ENCODE measurements at places on chromosomes 2 and 18. TPM values are rescaled to one million over a fixed set of nuclear protein-coding genes. Genes with fewer than 3 reads are reported as not detected.

The TWIST2 gene
- total RNA-seq: not detected

The NMUR1 gene
- total RNA-seq: 7.0 TPM

The NETO1 gene
- total RNA-seq: not detected

The HEATR5B gene
- 20.6 TPM for total RNA-seq

The PDE1A gene
- total RNA-seq: not detected

The SIX3 gene
- total RNA-seq: not detected

The MATN3 gene
- not detected for total RNA-seq

- H3K27ac ChIP-seq: no peak overlapping the region
- no peaks in the 10 kb centered on the region for H3K27me3 ChIP-seq
- H3K4me3 ChIP-seq: no peak overlapping the region
- H3K4me1 ChIP-seq: no peaks in the 10 kb centered on the region
- no peaks in the 10 kb centered on the region for H3K36me3 ChIP-seq
Measured at GRCh38 chr2:38512211-38512610, 90.5 kb downstream of the HNRNPLL start.

GRCh38 chr2:145184741-145185651 is 665.1 kb upstream of the ZEB2 start:
- no peak overlapping the region for H3K27ac ChIP-seq
- H3K27me3 ChIP-seq: no peaks in the 10 kb centered on the region
- no peak for DNase-seq

GRCh38 chr18:55166260-55166598 is 207.0 kb upstream of the CCDC68 start:
- no peak overlapping the region for H3K4me3 ChIP-seq
- H3K36me3 ChIP-seq: no peaks in the 10 kb centered on the region
- no peak overlapping the region for H3K27ac ChIP-seq
- no peaks in the 10 kb centered on the region for H3K4me1 ChIP-seq

GRCh38 chr2:205776139-205776538 is 93.8 kb downstream of the NRP2 start:
- DNase-seq: no peak
- peaks cover 4% of the 10 kb centered on the region for H3K4me1 ChIP-seq
- H3K4me3 ChIP-seq: no peak overlapping the region
- no peak overlapping the region for H3K27ac ChIP-seq

GRCh38 chr2:23053601-23054000 is 331.4 kb upstream of the KLHL29 start:
- no peak overlapping the region for H3K4me3 ChIP-seq
- no peaks in the 10 kb centered on the region for H3K36me3 ChIP-seq
- no peak for DNase-seq
- H3K27ac ChIP-seq: no peak overlapping the region

DNA sequence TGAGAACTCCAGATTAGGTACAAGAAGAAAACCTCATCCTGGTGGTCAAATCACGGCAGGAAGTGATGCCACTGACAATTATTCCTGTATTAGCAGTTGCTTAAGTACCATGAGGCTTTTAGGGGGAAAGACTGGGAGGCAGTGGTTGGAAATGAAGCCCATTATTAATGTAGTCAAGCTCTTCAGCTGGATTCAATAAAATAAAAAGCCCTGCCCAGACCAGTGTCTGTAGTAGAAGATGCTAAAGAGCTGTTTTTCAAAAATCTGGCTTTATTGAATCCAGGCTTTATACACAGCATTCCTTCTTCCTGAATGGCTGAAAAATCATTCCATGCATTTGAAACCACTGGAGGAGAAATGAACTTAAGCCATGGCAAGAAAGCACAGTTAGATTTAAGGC is 155.2 kb downstream of the BCL2 start:
- H3K27ac ChIP-seq: peak overlapping the region; percentile 49
- no peak for DNase-seq
- no peaks in the 10 kb centered on the region for H3K36me3 ChIP-seq
- peaks cover 62% of the 10 kb centered on the region for H3K4me1 ChIP-seq
- H3K27me3 ChIP-seq: no peaks in the 10 kb centered on the region
- H3K4me3 ChIP-seq: no peak overlapping the region

GRCh38 chr2:28492282-28492681 is 3.6 kb upstream of the PLB1 start:
- no peaks in the 10 kb centered on the region for H3K27me3 ChIP-seq
- no peak for DNase-seq
- H3K4me1 ChIP-seq: no peaks in the 10 kb centered on the region
- no peak overlapping the region for H3K27ac ChIP-seq
- no peak overlapping the region for H3K4me3 ChIP-seq

DNA sequence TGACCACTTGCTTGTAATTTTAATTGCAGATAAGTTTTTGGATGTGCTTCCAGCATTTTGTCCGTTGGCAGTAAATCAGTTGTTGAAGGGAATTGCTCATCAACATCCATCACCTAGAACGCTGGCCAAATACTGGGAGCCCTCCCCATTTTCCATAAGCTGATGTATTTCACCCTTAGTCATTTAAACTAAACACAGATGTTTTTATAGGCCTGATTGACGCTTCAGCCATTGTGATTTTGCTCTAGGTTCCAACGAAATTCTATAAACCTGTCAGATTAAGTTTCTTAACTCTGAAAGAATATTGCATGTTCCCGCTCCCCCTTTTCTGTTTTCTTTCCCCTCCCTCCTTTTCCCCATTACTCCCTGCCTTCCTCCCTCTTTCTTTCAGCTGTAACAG is 1.0 kb upstream of the RPRM start:
- H3K4me3 ChIP-seq: no peak overlapping the region
- H3K36me3 ChIP-seq: no peaks in the 10 kb centered on the region
- DNase-seq: no peak
- no peak overlapping the region for H3K27ac ChIP-seq
- H3K4me1 ChIP-seq: no peaks in the 10 kb centered on the region

GRCh38 chr18:76495435-76496193 is 572 bp upstream of the ZNF516 start:
- no peaks in the 10 kb centered on the region for H3K27me3 ChIP-seq
- no peak for DNase-seq
- H3K4me3 ChIP-seq: peak overlapping the region; percentile 81
- peak overlapping the region; percentile 43 for H3K27ac ChIP-seq
- H3K4me1 ChIP-seq: peaks cover 9% of the 10 kb centered on the region
- no peaks in the 10 kb centered on the region for H3K36me3 ChIP-seq

GRCh38 chr2:235416858-235417499 is 76.9 kb upstream of the AGAP1 start:
- no peak overlapping the region for H3K27ac ChIP-seq
- H3K27me3 ChIP-seq: no peaks in the 10 kb centered on the region
- no peak overlapping the region for H3K4me3 ChIP-seq
- no peaks in the 10 kb centered on the region for H3K36me3 ChIP-seq
